Thoracic aorta (tissue), 2 donors: ENCODE measurements at places on chromosomes 2 and 18.

- no peak for DNase-seq
Observed at GRCh38 chr2:209613649-209614305, 157.9 kb upstream of the UNC80 start.

GRCh38 chr18:49844903-49845302 is 31.6 kb upstream of the ACAA2 start:
- no peak for DNase-seq

- no peak for DNase-seq
Observed at GRCh38 chr2:60707750-60708371, 48.2 kb upstream of the PAPOLG start.

DNA sequence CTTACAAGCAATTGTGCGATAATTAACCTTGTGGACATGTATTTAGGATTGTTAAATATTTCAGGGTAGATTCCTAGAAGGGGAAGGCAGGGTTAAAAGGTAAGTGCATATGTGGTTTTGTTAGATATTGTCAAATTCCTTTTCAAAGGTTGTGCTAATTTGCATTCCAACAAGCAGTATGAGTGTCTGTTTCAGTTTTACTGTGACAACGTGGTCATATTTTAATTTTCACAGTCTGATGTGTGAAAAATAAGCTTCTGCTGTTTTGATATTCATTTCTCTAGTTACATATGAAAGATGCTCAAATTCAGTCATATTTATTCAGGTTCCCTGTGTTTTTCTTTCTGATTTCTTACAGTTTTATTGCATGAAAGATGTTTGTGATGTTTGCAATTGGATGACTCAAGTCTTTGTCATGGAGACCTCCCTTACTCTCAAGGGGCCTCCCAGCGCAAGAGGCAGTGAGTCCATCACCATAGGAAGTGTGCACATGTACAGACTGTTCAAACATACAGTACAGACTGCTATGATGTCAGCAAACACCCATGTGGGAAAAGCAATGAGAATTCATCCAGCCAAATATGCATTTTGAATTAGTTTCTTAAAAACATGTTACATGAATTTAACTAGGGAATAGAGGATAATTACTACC is 310.8 kb downstream of the GALR1 start:
- no peak for DNase-seq

DNA sequence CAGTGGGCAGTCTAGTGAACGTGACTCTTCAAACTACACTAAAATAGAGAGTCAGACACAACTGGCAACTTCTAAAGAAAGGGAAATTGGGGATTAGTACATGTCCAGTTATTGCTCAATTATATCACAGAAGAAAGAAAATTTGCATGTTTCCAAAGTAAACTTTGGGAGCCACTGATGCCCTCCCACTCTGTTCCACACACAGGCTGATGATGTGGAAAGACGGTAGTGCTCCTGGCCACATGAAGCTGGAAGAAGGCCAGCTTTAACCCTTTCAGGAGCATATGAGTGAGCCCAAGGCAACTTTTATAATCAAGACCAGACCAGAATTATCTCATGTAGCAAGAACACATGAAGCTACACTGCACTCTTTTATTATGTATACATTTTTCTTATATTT is 141.0 kb downstream of the NR4A2 start:
- DNase-seq: no peak
